ENCODE measurements at places on chromosomes 13 and 19.

GRCh38 chr13:21894703-21895699 lies 224.1 kb downstream of the FGF9 start:
- no peak overlapping the region for H3K27ac ChIP-seq
- H3K4me1 ChIP-seq = no peaks in the 10 kb centered on the region
- H3K27me3 ChIP-seq = no peaks in the 10 kb centered on the region
- no peak for DNase-seq
- H3K36me3 ChIP-seq = no peaks in the 10 kb centered on the region

DNA sequence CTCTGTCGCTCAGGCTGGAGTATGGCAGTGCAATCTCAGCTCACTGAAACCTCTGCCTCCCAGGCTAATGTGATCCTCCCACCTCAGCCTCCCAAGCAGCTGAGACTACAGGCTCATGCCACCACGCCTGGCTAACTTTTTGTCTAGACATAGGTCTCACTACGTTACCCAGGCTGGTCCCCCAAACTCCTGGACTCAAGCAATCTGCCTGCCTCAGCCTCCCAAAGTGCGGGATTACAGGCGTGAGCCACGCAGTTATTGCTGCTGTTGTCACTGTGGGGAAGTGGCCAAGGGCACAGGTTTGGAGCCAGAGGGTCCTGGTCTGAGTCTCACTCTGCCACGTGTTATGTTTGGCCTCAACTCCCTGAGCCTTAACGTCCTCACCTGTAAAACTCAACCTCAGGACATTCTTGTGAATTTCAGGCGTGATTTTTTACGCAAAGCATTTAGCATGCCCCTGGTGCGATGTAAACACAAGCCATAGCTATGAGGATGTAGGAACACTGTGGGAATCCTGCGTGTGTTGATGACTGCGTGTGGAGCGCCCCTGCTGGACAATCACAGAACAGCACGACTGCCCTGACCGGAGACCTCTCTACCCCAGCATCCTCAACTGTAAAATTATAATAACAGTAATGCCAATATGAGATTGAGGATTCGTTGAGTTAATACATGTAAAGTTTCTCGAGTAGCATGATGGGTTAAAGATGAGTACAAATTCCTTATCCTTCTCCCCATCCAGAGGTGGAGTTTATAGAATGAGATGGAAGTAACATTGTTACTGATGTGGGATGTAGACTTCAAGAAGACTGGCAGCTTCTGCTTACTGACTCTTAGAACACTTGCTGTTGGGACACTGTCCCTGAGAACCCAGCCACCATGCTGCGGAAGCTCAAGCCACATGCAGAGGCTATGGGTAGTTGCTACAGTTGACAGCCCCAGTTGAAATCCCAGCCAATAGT lies 41.8 kb upstream of the PNMA8B start:
- H3K36me3 ChIP-seq = no peaks in the 10 kb centered on the region
- no peaks in the 10 kb centered on the region for H3K4me1 ChIP-seq
- no peak overlapping the region for H3K27ac ChIP-seq
- no peaks in the 10 kb centered on the region for H3K27me3 ChIP-seq

GRCh38 chr19:14305706-14306105 lies 75.5 kb upstream of the ADGRE5 start:
- no peaks in the 10 kb centered on the region for H3K36me3 ChIP-seq
- H3K27ac ChIP-seq = no peak overlapping the region
- no peak for DNase-seq
- no peaks in the 10 kb centered on the region for H3K4me1 ChIP-seq
- H3K27me3 ChIP-seq = no peaks in the 10 kb centered on the region
- H3K4me3 ChIP-seq = no peak overlapping the region

DNA sequence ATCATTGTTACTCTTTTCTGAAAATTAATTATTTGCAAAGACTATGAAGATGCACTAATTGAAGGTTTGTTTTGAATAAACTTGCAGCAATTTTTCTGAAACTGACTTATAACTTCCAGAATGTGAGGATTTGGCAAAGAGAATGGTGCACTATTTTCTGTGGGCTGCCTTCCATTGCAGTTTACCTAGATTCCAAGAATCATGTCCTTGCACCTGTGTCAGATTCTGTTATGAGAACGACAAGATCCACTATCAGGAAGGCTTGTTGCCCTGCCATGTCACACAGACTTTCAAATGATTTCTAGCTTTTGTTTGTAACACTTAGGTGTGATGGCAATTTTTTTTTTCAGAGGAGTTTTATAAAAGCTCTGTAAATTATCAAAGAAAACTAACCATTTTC lies 5.6 kb upstream of the SLAIN1 start:
- H3K4me3 ChIP-seq = no peak overlapping the region
- H3K4me1 ChIP-seq = peaks cover 5% of the 10 kb centered on the region
- DNase-seq = no peak

GRCh38 chr13:114140131-114140905 lies 7.9 kb upstream of the RASA3 start:
- DNase-seq = no peak
- no peak overlapping the region for H3K27ac ChIP-seq
- H3K27me3 ChIP-seq = no peaks in the 10 kb centered on the region
- no peaks in the 10 kb centered on the region for H3K36me3 ChIP-seq
- H3K4me1 ChIP-seq = no peaks in the 10 kb centered on the region

All from H1 (cell line).